ENCODE measurements at places on chromosomes 7 and 10.

DNA sequence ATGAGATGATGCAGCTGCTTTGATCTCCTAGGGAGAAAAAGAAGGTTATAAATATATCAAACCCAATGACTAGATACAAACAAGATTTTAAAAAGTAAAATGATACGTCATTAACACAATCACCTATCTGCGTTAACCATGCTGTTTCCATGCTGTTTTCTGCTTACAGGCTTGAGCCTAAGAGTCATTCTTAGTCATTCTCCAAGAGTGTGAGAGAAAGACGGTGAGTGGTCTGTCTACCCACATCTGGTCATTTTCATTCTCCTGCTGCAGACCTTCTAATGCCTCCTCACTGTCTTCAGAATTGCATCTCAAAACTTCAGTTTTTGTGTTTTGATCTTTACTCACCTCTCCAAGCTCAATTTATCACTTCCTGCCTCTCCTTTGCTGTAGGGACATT lies 98.0 kb upstream of the ELMO1 start:
- no peak for DNase-seq

GRCh38 chr7:106795877-106796231 lies 69.2 kb upstream of the PIK3CG start:
- no peak for DNase-seq

- DNase-seq = no peak
Measured at GRCh38 chr10:102643336-102644065, 778 bp upstream of the TRIM8 start.

DNA sequence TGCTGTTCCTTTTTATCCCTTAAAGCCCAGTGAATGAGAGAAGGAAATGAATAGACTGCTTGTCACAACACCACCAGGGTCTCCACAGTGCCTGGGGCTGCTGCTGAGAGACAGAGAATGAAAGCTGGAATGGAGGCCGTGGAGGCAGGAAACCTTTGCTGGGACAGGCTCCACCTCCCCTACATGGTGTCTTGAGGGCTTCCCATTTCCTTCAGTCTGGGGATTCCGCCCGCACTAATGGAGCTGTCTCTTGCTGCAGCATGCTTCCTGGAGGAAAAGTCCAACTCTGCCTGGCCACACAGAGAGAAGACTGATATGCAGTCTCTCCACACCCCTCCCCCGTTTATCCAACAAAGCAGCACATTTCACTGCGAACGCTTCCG lies 54.5 kb downstream of the LRRC4 start:
- DNase-seq = no peak

DNA sequence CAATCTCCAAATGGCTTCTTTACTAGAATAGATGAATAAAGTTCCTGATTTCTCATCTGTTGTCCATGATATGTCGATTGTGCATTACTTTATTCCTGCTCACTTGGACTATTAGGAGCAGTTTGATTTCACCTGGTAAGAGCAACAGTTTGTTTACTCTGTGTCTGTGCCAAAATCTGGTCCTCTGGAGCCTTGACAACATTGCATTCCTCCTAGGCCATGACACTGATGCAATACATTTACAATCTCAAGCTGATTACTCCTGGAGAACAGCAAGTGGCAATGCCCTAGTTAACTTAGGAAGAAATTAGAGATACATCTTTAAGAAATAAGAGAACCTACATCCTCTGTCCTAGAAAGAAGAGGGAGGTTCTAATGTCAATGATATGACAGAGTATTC lies 71.8 kb downstream of the SGCE start:
- no peak for DNase-seq

GRCh38 chr7:80432166-80432565 lies 79.7 kb downstream of the GNAT3 start:
- DNase-seq = no peak

- DNase-seq = no peak
Measured at GRCh38 chr10:59885430-59886134, 20.8 kb downstream of the CCDC6 start.

- no peak for DNase-seq
Measured at GRCh38 chr7:111014079-111014478, 76.8 kb upstream of the LRRN3 start.

GRCh38 chr10:77212632-77213031 lies 425.0 kb downstream of the KCNMA1 start:
- no peak for DNase-seq

- DNase-seq = no peak
Measured at GRCh38 chr7:23494009-23494408, 23.7 kb upstream of the IGF2BP3 start.

Data from smooth muscle cell of the brain vasculature (primary cell).